Liver (tissue), 10 donors: ENCODE measurements at places on chromosomes 1 and 21. TPM values are rescaled to one million over a fixed set of nuclear protein-coding genes. Genes with fewer than 3 reads are reported as not detected.

- no peaks in the 10 kb centered on the region for H3K27me3 ChIP-seq
- no peak overlapping the region for H3K27ac ChIP-seq
- no peak overlapping the region for H3K4me3 ChIP-seq
- no peaks in the 10 kb centered on the region for H3K4me1 ChIP-seq
- no peak for DNase-seq
Measured at GRCh38 chr1:21066356-21067012, 110.2 kb downstream of the EIF4G3 start.

- DNase-seq = no peak
- H3K27me3 ChIP-seq = no peaks in the 10 kb centered on the region
Measured at GRCh38 chr1:78650114-78650660, 556 bp downstream of the IFI44 start.

Gene PPFIA4
- 0.07 TPM for polyA plus RNA-seq

GRCh38 chr1:36843906-36844610 lies 190.3 kb downstream of the GRIK3 start:
- H3K4me3 ChIP-seq = no peak overlapping the region
- H3K27ac ChIP-seq = no peak overlapping the region
- H3K27me3 ChIP-seq = no peaks in the 10 kb centered on the region
- H3K36me3 ChIP-seq = no peaks in the 10 kb centered on the region
